ENCODE measurements at places on chromosomes 4 and X.

DNA sequence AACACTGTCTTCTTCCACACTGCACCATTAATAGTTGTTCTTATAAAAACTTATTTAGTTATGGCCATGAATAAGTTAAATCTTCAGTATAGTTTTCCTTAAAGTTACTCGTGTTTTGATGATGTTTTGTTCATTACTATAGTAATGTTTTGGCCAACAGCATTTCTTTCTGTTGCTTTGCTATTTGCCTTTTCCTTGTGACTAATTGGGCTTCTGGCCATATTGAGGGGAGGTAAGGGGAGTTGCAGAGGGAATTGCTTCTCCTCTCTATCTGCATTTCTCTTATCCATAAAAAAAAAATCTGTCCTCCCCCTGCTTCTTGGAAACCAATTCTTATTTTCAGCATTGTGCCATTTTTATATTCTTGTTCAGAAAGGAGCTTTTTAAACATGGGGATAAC lies 42.7 kb upstream of the ZCCHC12 start:
- DNase-seq = no peak

DNA sequence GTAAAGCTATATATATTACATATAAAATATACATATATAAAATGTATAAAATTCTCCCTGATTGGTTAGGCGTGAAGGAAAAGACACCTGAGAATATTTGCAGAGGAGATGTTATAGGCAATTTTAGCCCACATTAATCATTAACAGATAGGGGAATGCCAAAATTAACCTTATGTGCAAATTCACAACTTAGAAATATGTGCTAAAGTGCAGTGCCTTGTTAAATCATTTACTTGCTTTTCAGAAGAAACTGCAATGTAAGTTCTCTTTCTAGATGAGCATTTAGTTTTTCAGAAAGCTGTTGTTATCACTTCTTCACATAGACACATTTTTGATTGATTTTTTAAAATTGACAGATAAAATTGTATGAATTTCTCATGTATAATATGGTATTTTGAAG lies 5.6 kb downstream of the TASL start:
- no peak for DNase-seq

DNA sequence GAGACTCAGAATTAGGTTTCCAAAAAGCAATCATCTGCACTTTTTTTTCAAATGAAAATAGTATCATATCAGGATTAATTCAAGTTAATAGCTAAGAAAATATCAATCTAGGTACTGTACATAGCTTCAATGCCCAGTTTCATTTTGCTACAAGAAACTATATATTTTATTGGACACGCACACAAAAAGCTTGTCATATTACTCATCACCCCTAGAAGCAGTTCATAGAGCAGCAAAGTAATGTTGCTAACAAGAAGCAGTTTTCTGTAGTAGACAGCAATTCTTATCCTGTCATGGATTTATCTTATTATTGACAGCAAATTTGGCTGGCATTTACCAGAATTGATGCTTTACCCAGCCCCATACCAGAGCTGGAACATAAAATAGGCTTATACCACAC lies 52.3 kb upstream of the LSM6 start:
- no peak for DNase-seq

DNA sequence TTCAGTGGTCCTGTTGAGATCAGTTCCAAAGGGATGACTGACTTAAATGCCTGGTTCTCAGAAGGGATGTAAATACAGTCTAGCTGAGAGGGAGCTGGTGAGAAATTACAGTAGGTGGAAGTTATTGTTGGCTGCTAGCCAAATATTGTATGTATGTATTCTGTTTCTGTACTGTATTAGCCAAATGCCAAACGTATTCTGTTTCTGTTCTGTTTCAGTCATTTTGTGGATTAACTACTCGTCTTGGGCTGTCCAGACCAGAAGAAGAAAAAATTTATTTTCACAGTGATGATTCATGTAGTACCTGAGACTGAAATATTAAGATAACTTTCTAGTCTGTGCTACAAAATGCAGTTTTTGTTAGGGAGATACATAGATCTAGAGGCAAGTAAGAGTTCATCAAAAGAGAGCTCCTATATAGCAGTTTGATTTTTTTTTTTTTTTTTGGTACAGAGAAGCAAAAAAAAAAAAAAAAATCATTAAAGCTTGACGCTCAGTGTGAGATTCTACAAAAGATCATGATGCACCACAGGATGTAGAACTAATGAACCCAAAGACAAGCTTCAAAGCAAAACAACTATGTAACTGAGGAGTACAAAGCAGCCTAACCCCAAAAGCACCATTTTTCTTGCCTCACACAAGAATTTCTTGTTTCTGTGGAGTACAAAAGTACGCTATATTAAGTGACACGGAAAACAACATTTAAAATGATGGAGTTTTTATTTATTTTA lies 54.8 kb downstream of the CASP6 start:
- DNase-seq = no peak
